ENCODE measurements at places on chromosomes 7 and 10.

- DNase-seq, result no peak
These were observed 880 bp downstream of the HERC4 start for GRCh38 chr10:68074031-68074774.

- no peak for DNase-seq
These were observed 121.9 kb upstream of the ODAD2 start for GRCh38 chr10:28120795-28121194.

- no peak for DNase-seq
These were observed 46.5 kb downstream of the ABCA13 start for GRCh38 chr7:48217753-48218152.

DNA sequence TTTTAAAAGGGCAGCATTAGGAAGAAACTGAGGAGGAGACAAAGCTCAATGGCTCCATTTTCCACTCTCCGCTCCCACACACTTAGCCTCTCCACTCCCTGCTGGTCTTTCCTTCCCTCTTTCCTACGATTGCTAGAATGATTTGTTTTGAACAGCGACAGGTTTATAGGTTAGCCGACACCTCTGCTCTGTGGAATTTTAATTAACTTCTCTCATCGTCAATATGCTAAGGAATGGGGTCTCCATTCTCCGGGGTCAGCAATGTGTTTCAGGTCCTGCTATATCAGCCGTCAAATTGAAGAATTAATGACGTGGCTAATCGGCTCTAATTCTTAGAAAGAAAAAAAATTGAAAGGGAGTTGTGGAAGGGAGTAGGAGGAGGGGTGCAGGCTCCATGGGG lies 28.9 kb downstream of the FBXW4 start:
- DNase-seq, result no peak

DNA sequence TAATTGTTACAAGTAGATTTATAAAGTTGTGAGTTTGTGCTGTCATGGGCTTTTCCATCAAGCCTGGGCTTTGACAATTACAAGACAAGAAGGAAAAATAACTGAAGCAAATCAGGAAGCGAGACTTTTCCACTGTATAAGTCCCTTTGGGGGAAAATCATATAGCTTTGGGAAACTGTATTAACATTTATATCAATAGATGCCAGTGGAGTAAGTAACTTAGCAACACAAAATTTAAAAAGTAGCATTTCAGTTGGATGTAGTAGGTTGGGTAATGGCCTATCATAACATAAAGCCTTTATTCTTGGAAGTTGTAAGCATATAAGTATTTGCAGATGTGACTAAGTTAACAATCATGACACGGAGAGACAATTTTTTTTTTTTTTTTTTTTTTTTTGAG lies 931.1 kb downstream of the CNTNAP2 start:
- DNase-seq, result no peak
